ENCODE measurements at places on chromosomes 3 and 15.

- DNase-seq = no peak
Observed at GRCh38 chr3:107797586-107797985, 274.8 kb downstream of the BBX start.

DNA sequence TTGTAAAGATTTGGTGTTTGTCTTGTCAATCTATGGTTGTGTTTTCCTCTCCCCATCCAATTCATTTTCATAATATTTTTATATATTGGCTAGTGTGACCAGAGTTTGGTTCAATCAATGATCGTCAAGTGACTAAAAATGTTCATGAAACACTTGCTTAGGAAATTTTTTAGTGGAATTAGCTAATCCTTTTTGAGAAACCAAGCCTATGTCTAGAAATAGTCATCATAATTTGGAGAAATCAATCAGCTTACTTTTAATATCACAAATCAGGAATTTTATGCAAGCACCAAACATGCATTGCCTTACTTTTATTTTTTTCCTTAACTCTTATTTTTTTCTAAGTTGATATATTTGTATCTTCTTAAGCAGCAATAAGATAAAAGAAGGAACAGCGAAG is 403.1 kb upstream of the TBL1XR1 start:
- DNase-seq = no peak

GRCh38 chr3:18489939-18490338 is 64.8 kb upstream of the SATB1 start:
- DNase-seq = no peak

DNA sequence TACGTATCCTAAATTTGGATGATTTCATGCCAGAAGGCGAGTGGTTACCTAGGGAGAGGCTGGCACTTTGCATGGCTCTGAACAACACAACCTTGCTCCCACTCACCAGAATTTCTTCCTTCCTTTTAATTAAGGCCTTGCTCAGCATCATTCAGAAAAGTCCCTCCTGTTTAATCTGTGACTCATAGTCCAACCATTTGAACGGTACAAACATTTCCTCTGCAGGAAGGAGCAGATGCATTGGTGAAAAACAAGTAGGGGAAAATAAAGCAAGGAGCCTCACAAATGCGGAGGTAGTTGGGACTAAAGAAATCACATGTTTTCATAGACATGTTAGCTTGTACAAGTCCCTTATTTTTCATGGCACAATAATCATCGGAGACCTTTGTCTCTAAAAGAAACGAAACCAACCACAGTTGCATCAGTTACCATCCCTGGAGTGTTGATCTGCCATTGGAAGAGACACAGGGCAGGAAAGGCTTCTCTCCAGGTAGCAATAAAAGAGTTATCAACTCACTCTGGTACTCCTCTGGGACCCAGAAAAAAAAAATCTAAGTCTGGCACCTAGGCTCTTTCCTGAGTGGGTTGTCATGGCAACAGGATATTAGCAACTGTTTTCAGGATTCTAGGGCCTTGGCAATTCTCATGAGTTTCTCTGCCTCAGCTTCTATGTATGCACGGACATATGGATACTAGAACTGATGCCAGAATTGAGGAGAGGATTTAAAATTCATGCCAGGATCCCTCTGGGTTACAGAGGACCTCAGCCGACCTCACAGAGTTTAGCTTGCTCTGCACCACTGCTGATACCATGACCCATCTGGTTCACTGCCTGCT is 255.4 kb upstream of the ARPP21 start:
- no peak for DNase-seq

GRCh38 chr15:84747416-84748273 is 747 bp upstream of the ZNF592 start:
- peak; percentile 45 for DNase-seq

GRCh38 chr3:191529992-191530391 is 69.0 kb downstream of the PYDC2 start:
- no peak for DNase-seq

GRCh38 chr3:192275741-192276355 is 451.5 kb downstream of the FGF12 start:
- no peak for DNase-seq

- DNase-seq = no peak
Observed at GRCh38 chr3:172799246-172799645, 48.7 kb downstream of the ECT2 start.

DNA sequence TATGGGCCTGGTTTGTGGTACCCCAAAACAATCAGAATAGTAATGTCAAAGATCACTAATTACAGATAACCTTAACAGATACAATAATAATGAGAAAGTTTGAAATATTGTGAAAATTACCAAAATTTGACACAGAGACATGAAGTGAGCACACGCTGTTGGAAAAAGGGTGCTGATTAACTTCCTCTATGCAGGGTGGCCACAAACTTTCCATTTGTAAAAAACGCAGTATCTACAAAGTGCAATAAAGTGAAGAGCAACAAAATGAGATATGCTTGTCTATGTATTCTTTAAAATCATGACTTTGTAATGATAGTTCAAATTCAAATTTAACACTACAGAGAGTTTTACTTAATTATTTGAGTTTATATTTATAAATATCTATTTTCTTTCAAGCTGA is 7.6 kb upstream of the TIGIT start:
- DNase-seq = no peak
